ENCODE measurements at places on chromosomes 5 and 9.
A peak's percentile ranks its signal among the peaks of the same experiment; 100 is the strongest.

GRCh38 chr5:179806250-179807048, at the start of gene MGAT4B:
Gene MGAT4B (minus strand): TSS chr5:179806866. CDS start chr5:179806583, 283 bp downstream.
- peak; percentile 69 for DNase-seq

DNA sequence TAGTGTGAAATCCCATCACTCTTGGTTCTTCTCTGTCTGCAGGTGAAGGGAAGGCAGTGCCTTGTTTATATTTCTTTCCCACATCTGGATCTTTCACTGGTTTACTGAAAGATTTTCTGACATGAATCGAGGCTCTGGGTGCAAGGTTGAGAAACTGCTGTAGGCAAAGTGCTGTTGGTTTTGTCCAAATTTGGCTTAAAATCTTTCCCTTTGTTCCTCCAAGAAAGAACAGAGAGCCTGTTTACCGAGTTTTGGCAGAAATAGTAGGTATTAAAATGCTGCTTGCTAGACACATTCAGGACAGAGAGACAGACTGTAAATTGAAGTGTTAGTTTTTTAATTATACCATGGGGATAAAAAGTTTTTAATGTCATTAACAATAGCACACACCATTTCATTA, 21.5 kb downstream of the SKP2 start:
- DNase-seq = no peak

GRCh38 chr9:69425136-69425801, 100.3 kb downstream of the ENTREP1 start:
- no peak for DNase-seq

DNA sequence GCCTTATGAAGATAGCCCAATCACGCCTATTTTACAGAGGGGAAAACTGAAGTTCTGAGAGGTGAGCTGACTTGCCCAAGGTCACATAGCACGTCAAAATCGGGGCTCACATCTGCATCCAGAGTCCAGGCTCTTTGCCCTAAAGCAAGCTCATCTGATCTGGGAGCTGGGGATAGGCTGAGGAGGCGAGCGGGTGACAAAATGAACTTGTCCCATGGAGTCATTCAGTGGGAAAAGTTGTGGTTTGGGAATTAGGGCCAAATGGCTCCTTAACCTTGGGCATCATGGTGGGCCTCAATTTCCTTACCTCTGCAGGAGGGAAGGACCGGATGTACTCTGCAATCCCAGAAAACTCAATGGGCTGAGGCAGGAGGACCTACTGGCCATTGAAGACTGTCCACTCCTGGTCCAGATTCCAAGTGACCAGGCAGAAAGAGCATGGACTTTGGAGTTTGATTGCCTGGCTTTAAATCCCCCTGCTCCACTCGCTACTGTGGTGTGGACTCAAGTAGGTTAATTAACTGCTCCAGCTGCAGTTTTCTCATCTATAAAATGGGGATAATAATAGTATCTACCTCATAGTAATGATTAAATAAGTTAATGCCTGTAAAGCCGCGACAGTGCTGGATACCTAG, 160.4 kb downstream of the RGS3 start:
- DNase-seq = no peak

DNA sequence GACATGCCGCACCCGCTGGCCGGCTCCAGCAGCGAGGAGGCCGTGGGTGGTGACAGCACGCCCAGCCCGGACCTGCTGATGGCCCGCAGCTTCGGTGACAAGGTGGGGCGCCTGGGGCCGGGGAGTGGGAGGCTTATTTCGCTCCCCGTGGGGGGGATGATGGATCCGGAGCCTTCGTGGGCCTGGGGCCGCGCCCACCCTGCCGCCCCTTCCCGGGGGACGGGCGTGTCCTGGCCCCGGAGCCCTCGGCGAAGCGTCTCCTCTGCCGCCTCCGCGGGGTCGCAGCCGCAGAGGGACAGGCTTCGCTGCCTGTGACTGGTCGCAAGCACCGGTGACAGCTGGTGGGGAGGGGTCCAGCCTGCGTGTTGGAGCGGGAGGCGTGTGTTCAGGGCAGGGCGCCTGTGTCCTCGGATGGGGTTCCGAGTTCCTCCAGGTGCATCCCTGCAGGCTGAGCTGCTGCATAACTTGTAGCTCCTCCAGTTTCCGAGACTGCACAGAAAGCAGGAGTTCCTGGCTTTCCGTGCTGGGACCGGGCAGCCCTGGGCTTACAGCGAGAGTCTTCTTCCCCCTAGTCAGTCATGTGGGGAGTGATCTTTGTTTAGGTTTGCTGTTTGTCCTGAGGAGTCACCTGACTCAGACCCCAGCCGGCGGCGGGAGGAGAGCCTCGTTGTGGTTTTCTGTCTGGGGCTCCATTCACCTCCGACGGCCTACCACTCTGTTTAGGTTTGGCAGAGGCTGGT, 666 bp downstream of the SNX30 start:
- DNase-seq = peak; percentile 63

GRCh38 chr9:132411091-132411508, 1.1 kb downstream of the CFAP77 start:
- DNase-seq = peak; percentile 46

GRCh38 chr5:175692235-175692995, 34.5 kb downstream of the HRH2 start:
- DNase-seq = no peak

DNA sequence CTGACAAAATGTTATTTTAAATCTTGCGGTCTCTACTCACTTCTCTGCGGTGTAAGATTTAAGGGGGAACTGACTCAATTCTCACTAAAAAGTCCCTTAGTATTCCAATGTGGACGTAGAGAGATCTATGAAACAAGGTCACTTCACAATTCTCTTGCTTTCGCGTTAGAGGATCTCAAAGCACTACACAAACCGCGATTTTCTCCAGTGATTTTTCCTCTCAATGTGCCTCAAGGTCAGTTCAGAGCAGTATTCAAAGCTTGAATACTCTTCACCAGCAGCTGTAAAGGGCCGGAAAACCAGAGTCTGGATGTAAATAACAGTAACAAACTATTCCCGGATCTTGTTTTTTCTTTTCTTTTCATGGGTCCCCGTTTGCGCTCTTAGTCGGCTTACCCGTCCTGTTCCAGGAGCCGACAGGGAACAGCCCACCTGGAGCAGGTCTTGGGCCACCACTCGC, 128.2 kb downstream of the TMEM161B start:
- no peak for DNase-seq

- DNase-seq = peak; percentile 85
Observed at GRCh38 chr5:96023518-96023917, 61.9 kb upstream of the ELL2 start.

GRCh38 chr5:75243100-75243499, 6.4 kb upstream of the ANKRD31 start:
- DNase-seq = no peak

DNA sequence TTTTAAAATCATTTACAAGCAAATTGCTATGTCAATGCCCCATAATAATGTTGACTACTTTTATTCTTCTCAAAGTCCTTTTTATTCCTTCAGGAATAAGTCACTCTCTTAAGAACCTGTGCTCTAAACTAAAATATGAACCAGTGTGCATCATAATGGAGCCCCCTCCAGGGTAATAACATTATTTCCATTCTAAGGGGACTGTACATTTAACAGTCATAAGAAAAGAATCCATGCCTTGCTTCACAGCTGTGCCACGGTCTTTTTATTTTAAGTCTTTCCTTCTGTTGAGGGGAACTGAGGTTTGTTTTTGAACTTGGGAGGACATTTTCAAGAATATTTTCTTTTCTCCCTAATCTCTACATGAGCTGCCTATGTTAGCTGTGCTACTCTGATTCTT, 297.6 kb downstream of the MAN2A1 start:
- DNase-seq = no peak

DNA sequence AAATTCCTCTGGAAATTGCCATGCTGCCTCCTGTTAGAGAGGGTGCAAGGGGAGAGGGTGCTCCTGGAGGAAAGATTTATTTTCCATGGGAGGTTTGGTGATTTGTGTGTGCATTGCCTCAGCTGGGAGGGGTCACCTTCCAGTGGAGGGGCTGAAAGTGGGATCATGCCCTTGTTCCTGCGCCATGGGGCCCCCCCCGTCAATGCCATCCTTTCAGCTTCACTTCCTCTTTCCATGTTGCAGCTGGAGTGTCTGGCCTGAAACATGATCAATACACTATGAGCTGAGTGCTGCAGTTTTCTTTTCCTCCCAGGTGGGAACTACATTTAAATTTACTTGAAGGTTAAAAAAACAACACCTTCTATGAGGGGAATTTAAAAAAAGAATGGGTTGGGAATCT, 176.8 kb downstream of the MELK start:
- no peak for DNase-seq

GRCh38 chr5:116912221-116912620, 337.6 kb upstream of the SEMA6A start:
- no peak for DNase-seq

- no peak for DNase-seq
Observed at GRCh38 chr9:134688661-134689320, 47.2 kb downstream of the COL5A1 start.

DNA sequence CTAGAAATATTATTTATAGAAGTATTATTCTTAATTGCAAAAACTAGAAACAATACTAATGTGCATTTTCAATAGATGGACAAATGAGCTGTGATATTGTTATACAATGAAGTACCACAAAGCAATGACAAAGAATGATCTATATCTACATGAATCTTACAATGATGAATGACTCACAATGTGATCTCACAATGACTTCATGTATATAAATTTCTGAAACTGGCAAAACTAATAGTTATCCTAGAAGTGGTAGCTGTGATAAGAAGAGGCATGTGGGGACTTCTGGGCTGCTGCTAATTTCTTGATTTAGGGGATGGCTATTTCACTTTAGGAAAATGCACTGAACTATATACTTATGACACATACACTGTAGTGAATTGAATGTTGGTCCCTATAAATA, 396.0 kb upstream of the ZNF608 start:
- peak; percentile 56 for DNase-seq

- DNase-seq = peak; percentile 19
Observed at GRCh38 chr5:62581836-62582597, 3.4 kb downstream of the LRRC70 start.

- peak; percentile 18 for DNase-seq
Observed at GRCh38 chr5:126443374-126443851, 20.2 kb downstream of the GRAMD2B start.

- no peak for DNase-seq
Observed at GRCh38 chr9:21976334-21976875, 17.8 kb downstream of the CDKN2A start.

DNA sequence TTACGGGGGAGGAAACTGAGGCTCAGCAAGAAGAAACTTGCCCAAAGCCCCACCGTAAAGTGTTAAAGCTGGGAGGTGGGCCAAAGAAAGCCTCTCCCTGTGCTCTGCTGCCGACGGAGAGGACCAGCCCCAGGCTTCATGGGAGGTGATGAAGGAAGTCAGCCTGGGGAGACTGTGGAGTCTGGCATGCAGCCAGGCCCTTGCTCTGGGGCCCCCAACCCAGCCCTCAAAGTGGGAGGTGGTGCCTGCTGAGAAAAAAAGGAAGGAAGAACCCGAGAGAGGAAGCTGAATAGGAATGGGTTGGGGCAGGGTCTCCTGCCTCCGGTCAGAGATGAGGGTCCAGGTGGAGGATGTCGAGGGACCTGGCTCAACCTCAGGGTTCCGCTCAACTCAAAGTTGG, 3.8 kb downstream of the RNF44 start:
- no peak for DNase-seq

DNA sequence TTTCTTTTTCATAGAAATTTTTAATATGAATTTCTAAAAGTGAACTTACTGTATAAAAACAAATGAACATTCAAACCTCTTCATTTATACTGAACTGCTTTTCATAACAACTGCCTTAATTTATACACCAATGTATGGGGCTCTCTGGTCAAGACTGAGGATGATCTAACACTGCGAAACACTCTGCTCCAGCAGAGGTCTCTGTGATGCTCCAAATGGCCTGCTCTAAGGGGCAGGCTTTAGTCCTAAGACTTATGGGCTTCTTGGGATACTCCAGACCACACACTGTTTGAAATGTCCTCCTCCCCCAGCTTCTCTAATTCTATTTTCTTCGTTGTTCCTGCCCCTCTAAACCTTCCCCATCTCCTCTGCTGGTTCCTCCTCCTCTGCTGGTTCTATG, 58.5 kb downstream of the LIFR start:
- peak; percentile 51 for DNase-seq

- no peak for DNase-seq
Observed at GRCh38 chr5:133991171-133991910, 13.4 kb downstream of the VDAC1 start.

DNA sequence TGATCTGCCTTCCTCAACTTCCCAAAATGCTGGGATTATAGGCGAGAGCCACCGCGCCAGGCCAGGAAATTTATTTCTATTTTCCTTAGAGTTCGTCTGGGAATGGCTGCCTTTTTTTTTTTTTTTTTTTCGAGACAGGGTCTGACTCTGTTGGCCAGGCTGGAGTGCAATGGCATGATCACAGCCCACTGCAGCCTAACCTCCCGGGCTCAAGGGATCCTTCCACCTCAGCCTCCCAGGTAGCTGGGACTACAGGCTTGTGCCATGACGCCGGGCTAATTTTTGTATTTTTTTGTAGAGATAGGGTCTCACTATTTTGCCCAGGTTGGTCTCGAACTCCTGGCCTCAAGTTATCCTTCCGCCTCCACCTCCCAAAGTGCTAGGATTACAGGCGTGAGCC, 888 bp upstream of the LAMC3 start:
- no peak for DNase-seq

DNA sequence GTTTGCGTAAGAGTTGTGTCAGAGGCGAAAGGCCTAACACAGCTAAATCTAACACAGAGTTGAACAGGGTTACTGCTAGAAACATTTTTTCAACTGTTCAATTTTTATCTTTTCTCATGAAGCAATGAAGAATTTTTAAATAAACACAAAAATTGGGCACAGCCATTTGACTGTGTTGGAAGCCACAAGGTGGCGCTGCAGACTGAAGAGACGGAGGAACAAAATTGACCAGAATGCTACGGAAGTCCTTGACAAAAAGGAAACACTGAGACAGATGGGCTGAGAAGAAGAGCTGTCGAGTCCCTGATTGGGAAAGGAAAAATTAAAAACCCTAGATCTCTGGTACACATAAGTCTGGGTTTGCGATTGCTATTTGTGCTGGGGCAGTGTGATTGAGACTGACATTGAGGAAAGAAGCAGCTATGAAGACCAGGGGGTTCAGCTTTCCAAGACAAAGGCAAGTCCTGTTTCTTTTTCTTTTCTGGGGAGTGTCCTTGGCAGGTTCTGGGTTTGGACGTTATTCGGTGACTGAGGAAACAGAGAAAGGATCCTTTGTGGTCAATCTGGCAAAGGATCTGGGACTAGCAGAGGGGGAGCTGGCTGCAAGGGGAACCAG, at the start of gene PCDHB9:
TSS of gene PCDHB9 (plus strand) at position 265 of the 616 bp plus-strand sequence. CDS start at position 423, 158 bp downstream.
- DNase-seq = peak; percentile 8

Data from cardiac fibroblast (primary cell).